ENCODE measurements at places on chromosomes 4 and X.

DNA sequence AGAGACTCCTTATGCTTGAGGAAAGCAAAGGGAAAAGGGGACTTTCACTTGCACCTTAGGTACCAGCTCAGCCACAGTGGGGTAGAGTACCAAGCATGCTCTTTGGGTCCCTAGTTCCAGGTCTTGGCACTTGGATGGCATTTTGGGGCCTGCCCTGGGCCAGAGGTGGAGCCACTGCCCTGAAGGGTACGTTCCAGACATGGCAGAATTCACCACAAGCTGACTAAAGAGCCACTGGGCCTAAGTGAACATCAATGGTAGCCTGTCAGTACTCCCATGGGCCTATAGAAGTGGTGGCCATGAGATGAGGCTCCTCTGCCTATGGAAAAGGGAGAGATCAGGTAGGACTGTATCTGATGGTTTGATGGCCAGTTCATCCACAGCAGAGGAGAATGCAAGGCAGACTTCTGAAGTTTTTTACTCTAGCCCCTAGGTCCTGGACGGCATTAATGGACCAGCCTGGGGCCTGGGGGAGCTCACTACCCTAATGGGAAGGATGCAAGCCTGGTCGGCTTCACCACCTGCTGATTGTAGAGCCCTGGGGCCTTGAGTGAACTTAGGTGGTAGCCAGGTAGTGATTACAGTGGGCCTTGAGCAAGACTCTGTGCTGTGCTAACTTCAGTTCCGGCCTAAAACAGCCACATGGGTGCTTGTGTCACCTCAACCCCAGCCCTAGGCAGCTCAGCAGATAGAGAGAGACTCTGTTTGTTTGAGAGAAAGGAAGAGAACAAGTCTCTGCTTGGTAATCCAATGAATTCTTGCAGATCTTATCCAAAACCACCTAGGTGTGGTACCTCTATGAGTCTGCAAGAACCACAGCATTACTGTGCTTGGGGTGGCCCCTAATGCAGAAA lies 19.8 kb upstream of the HSFX4 start:
- peak; percentile 4 for DNase-seq

DNA sequence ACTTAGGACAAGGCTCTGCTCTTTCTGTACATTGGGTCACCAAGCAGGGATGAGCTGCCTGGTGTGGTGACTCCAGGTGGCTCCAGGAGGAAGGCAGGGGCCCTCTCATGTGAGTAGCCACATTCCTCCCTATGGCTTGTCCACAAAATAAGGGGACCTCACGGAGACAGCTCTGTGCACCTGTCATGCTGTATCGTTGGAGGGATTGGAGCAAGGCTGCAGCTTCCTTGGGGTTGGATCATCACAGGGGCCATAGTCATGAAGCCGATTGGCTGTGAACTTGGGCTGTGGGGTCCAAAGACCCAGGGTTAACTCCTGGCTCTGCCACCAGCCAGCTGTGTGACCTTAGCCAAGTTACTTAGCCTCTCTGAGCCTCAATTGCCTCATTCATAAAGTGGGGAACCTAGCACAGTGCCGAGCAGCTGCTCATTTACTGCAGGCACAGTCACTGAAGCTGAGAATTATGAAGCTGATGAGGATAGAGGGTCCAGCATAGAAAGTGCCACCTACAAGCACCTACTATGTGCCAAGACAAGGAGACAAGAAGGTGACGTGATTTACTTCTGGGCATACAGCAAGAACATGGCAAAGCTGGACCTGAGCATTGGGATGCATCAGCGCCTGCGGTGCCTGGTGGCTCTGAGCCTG lies 11.8 kb upstream of the KIAA0232 start:
- no peak for DNase-seq

- DNase-seq, result no peak
Observed at GRCh38 chr4:171719691-171720090, 93.5 kb upstream of the GALNTL6 start.

GRCh38 chr4:75429208-75429607 lies 85.0 kb downstream of the RCHY1 start:
- DNase-seq, result no peak

DNA sequence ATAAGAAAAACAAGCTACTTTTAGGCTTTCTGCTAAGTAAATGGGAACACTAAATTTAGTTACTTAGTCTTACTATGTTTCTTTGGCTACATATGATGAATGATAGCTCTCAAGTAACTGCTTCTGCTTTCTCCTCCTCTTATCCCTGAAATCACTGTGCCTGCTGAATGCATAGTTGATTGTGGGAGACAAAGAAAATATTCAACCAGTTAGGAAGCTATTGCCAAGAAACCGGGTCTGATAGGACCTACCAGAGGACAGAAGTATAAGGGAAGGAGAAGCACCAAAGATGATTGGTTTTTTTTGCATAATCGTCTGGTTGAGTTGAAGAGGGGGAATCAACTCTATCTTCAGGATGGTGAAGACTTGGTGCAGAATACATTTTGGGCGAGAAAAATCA lies 28.0 kb upstream of the NDUFC1 start:
- DNase-seq, result no peak

- DNase-seq, result peak; percentile 40
Observed at GRCh38 chr4:48748949-48749596, 31.0 kb downstream of the FRYL start.

All from hematopoietic multipotent progenitor cell treated with erythropoietin and hydrocortisone succinate and interleukin-3 and kit ligand, for 4 days (in vitro differentiated cells).